NK-92 treated with Interleukin-12 subunit alpha and Interleukin-12 subunit beta, amount 100 ng/mL, for 24 hours (cell line): ENCODE measurements at places on chromosomes 6 and 20.
A peak's percentile ranks its signal among the peaks of the same experiment; 100 is the strongest.

DNA sequence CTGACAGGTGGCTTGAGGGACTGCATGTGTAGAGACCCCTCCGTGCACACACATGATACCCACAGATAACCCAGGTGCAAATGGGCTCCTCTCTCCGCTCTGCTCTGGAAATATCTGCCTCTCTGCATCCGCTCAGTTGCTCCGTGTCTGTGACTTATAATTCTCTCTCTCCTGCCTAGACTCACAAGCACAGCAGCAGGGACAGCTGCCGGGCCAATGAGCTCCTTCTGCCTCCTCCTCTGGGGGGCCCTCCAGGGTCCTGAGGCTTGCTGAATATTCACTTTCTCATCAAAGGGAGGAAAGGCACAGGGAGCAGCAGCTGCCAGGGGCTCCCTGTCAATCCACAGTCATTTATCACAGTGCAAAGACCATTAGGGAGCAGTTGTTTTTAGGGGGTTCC lies 24.1 kb downstream of the LRFN2 start:
- DNase-seq: no peak

DNA sequence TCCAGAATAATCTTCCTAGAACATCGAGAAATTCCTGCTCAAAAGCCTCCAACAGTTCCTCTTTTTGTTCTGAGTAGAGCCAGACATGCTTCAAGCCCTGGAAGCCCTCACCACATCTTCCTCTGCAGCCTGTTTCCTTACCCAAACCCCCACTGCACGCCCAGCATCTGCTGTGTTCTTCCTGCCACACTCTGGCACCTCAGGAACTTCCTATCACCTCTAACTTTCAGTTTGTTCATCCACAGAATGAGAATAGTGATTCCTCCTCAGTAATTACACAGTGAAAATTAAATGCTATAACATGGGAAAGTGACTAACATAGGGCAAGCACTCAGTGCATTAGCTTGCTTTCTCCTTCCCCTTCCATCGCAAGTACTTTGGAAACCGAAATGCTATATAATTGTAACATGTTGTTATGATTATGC lies 26.3 kb downstream of the C6orf89 start:
- DNase-seq: peak; percentile 16

DNA sequence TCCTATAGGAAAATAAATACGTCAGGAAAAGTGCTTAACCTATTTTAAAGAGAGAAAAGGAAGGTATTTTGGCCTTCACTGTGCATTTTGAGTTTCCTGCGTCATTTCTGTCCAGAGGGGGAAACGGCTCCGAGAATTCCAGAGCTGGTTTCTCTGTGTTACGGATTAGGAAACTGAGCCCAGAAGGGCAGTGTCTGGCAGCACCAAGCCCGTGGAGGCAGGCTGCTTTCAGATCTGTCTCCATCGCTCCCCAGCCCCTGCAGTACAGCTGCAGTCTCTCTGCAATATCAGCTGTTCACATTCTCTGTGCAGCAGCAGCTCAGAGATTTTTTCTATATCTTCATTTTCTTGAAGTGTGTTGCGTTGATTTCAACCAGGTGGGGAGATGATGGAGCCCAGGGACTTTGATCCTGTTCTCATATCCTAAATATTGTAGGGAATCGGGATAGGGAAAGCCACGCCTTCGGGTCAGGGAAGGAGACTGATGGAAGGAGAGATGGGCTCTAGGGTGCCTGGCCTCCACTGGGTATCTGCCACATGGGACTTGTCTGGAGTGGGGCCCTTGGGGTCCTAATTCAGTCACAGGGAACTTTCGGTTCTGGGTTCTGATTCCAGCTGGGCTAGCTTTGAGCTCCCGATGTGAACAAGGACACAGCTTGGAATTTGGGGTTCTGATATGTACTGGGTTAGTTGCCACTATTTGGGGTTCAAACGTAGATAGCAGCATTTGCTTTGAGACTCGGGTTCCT lies 2.8 kb downstream of the ANKRD60 start:
- no peak for DNase-seq

- DNase-seq: no peak
These were observed 8.6 kb upstream of the YTHDF1 start for GRCh38 chr20:63224412-63225081.

GRCh38 chr6:1130709-1131108 lies 181.2 kb upstream of the FOXQ1 start:
- no peak for DNase-seq

- no peak for DNase-seq
These were observed 21.0 kb downstream of the PPARD start for GRCh38 chr6:35363293-35363750.

- no peak for DNase-seq
These were observed 7.5 kb downstream of the MRPL14 start for GRCh38 chr6:44119704-44120262.

- DNase-seq: no peak
These were observed 58.2 kb downstream of the NFATC2 start for GRCh38 chr20:51484141-51484815.

DNA sequence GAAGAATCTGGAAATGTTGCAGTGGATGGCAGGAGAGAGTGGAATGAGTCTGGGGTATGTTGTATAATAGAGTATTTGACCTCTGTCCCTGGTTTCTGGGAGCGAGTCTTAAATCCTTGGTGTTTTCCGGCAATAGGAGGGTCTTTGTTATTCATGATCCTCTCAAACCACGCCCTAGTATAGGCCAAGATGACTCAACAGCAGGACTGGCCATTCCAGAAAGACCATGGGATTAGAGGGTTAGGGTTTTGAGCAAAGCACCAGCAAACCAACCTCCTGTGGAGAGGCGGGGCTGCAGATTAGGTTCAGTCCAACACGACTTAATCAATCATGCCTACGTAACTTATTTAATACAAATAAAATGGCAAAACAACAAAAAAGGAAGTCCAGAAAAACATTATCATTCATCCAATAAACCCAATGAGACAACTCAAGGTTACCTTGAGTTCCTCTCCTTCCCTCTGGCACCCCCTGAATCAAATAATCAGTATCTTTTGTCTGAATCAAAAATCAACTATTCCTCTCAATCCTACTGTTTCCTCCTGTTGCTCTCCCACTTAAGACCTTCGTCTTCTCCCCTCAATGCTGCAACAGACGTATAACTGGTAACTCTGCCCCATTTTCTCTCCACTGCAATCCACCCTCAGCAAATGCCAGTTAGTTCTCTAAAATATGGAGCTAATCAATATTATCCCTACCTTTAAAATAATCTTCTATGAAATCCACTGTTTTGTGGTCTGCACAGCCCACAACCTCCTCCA lies 15.5 kb downstream of the HUS1B start:
- no peak for DNase-seq

- DNase-seq: no peak
These were observed 2.5 kb downstream of the SMIM13 start for GRCh38 chr6:11096109-11096508.

DNA sequence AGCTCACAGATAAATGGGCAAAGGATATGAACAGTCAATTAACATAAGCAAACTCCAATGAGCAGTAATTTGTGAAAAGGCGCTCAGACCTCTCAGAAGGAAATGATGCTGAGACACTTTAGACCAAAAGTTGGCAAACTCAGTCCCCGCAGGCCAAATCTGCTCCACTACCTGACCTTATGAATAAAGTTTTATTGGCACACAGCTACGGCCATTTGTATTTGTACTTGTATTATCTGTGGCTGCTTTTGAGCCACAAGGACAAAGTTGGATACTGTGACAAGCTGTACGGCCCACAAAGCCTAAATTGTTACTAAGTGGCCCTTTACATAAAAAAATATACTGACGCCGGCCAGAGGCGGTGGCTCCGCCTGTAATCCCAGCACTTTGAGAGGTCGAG lies 167.0 kb downstream of the PREX1 start:
- no peak for DNase-seq

DNA sequence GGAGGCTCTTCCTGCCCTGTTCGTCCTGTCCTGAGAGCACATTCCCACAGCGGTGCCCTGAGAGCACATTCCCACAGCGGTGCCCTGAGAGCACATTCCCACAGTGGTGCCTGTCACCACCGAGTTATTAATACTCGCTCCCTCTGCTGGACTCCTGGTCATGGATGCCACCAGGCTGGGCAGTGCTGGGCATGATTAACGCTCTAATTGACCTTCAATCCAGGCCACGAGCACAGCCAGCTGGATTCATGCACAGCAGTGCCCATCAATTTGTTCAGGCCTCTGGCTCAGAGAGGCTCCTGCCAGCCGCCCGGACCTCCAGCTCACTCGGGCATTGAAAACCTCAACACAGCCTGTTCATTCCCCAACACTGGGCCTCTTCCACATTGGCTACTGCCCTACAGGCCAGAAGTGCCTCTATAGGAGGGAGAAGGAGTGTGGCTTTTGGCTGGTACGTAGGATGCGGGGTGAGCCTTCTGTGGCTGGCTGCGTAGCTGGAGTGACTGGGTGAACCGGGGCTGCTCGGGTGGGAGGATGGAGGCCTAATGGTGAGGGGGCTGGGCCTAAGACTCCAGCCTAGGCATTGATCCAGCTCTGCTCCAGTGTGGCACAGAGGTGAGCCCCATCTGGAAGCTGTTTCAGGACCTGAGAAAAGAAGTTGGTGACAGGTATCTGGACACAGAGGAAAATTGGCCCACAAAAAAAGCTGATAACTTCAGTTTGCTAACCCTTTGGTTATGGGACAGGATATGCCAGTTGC lies 9.3 kb downstream of the IP6K3 start:
- DNase-seq: no peak

GRCh38 chr6:158374020-158374419 lies 61.8 kb downstream of the TULP4 start:
- DNase-seq: no peak

- DNase-seq: no peak
These were observed 17.2 kb downstream of the SAMD5 start for GRCh38 chr6:147525519-147526209.

DNA sequence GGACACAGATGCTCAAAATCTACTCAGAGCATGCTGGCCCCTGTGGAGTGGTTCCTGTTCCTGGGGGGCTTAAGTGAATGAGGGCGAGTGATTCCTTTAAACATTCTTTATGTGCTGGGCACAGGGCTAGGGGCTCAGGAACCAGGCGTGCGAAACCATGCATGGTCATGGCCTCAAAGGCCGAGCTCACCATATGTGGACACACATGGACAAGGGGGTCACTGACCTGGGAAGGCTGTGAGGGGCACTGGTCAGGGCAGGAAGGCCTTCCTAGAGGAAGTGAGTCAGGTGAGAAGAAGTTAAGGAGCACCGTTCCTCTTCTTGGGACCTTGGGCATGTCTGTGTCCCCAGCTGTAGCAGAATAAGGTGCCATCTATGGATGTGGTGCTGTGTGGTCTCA lies 74.6 kb upstream of the BHLHE23 start:
- no peak for DNase-seq

- no peak for DNase-seq
These were observed 107.2 kb downstream of the AGPAT4 start for GRCh38 chr6:161166677-161167076.

- DNase-seq: no peak
These were observed 6.3 kb downstream of the EBF4 start for GRCh38 chr20:2698912-2699311.

DNA sequence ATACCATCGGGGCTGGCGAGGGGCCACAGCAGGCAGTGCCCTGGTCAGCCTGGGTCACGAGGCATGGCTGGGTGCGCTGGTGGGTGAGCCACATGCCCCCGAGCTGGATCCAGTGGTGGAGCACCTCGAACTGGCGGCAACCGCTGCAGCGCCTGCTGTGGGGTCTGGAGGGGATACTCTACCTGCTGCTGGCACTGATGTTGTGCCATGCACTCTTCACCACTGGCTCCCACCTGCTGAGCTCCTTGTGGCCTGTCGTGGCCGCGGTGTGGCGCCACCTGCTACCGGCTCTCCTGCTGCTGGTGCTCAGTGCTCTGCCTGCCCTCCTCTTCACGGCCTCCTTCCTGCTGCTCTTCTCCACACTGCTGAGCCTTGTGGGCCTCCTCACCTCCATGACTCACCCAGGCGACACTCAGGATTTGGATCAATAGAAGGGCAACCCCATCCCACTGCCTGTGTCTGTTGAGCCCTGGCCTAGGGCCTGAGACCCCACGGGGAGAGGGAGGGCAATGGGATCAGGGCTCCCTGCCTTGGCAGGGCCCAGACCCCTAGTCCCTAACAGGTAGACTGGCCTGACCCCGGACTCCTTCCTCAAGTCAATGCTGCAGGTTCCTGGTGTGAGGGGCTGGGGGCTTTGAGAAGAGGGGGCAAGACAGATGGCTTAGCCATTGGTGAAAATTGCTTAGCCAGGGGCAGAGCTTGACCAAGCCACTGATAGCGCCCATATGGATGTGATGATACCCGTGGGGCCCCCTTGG lies 598 bp downstream of the TMEM239 start:
- peak; percentile 44 for DNase-seq

- DNase-seq: no peak
These were observed 200.4 kb upstream of the FBXL4 start for GRCh38 chr6:99148111-99148510.

GRCh38 chr20:45347936-45348778 lies at the start of gene SDC4:
Gene SDC4 (minus strand): TSS chr20:45348424. CDS start chr20:45348384, 40 bp downstream.
- DNase-seq: peak; percentile 39

DNA sequence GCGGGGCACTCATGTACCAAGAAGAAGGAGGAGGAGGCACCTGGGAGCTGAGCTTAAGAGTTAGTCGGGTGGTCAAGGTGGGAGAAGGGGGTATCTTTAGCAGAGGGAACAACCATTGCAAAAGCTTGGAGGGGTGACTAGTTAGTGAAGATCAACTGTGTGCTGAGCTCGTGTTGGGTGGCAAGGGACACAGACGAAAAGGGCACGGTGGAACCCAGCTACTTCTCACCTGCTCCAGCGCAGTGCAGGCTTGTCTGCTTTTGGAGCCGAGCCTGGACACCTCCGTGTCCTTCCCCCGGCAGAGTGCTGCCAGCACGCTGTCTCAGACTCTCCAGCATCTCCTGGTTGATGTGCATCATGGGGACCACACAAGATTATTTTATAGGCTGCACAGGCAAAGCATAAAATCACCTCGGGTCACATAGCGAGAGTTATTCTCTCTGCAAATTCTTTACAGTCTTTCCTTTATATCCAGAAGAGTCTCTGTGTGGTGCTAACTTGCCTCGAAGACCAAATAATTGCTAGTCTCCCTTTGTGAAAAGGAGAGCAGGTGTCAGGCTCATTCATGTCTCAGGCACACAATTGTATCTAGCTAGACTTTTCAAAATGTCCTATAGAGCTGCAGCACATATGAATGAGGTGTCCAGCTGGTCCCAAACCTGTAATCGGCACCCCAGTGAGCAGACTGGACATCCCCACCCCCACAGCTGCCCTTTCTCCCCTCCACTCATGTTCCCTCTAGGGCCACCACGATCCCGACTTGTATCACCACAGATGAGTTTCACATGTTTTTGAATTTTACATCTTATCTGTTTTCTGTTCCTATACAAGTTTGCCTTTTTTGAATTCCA lies 123.4 kb downstream of the CEBPB start:
- no peak for DNase-seq

DNA sequence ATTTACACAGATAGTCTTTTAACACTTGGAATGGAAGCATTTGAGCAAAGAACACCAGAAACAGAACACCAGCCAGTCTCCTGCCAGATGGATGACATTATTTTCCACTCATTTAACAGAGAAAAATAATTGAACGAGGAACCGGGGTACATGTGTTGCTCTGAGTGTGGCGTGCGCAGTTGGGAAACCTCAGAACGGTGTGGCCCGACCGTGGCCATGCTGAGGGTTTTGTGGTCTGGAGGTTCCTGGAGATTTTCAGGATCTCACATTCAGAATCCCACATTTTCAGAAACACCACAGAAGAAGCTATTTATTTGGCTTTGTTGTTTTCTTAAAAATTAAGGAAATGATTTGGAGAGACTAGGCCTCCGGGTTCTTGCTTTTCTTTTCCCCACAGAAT lies 126.9 kb upstream of the QKI start:
- DNase-seq: no peak

GRCh38 chr6:37946057-37946456 lies 126.5 kb downstream of the ZFAND3 start:
- no peak for DNase-seq
